MCF 10A (cell line): ENCODE measurements at places on chromosomes 6 and 20. TPM values are rescaled to one million over a fixed set of nuclear protein-coding genes. Genes with fewer than 3 reads are reported as not detected.

The NEURL2 gene
- 2.0 and 2.5 TPM in 2 replicates for total RNA-seq

DNA sequence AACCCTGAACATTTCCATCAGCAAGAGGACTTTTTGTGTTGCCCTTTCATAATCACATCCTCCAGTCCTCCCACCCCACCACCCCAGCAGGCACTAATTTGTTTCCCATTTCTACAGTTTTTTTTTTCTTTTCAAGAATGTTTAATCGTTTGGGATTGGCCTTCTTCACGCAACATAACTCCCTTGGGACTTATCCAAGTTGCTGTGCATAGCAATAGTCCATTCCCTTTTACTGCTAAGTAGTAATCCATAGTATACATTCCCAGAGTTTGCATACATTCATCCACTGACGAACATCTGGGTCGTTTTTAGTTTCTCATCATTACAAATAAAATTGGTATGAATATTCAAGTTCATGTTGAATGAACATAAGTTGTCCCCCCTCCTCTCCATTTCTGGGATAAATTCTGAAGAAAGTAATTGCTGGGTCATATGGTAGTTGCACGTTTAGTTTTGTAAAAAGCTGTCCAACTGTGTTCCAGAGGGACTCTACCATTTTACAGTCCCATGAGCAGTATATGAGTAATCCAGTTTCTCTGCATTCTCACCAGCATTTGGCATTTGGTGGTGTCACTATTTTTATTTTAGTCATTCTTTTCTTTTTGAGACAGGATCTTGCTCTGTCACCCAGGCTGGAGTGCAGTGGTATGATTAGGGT, 90.8 kb downstream of the DOK5 start:
- no peak overlapping the region for H3K4me3 ChIP-seq
- peaks cover 4% of the 10 kb centered on the region for H3K27me3 ChIP-seq
- no peaks in the 10 kb centered on the region for H3K36me3 ChIP-seq
- no peaks in the 10 kb centered on the region for H3K4me1 ChIP-seq
- DNase-seq: no peak

GRCh38 chr6:79668381-79668780, 37.3 kb downstream of the SH3BGRL2 start:
- DNase-seq: no peak
- no peak overlapping the region for H3K27ac ChIP-seq
- peaks cover 17% of the 10 kb centered on the region for H3K4me1 ChIP-seq
- H3K4me3 ChIP-seq: no peak overlapping the region

GRCh38 chr20:44850272-44850671, 35.2 kb upstream of the YWHAB start:
- no peak overlapping the region for H3K27ac ChIP-seq
- peaks cover 47% of the 10 kb centered on the region for H3K27me3 ChIP-seq
- no peaks in the 10 kb centered on the region for H3K4me1 ChIP-seq
- no peaks in the 10 kb centered on the region for H3K36me3 ChIP-seq

The MEI4 gene
- not detected in 2 replicates for total RNA-seq

The SAYSD1 gene
- total RNA-seq: 8.4 and 10.9 TPM in 2 replicates

- no peaks in the 10 kb centered on the region for H3K27me3 ChIP-seq
- H3K27ac ChIP-seq: no peak overlapping the region
- H3K4me1 ChIP-seq: no peaks in the 10 kb centered on the region
- no peak for DNase-seq
Observed at GRCh38 chr6:33857932-33858475, 54.2 kb upstream of the MLN start.

The ARID1B gene
- total RNA-seq: 62.2 and 63.9 TPM in 2 replicates

DNA sequence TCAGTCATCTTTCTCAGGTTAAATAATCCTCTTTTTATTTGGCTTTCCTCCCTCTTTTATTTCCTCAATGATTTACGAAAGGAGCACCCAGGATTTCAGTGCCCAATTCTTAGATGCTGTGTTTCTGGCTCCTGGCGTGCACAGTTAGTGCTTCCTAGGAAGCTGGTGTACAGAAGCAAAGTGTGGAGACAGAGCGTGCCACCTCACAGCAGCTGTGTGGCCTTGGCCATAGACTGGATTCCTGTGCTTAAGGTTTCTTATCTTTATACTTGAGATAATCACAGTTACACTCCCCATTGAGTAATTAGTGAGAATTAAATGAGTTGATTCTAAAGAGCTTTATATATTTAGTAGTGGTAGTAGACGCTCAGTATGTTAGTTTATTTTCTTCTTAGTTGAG, 39.7 kb upstream of the GJA1 start:
- H3K4me1 ChIP-seq: no peaks in the 10 kb centered on the region
- H3K36me3 ChIP-seq: peaks cover 1% of the 10 kb centered on the region
- no peaks in the 10 kb centered on the region for H3K27me3 ChIP-seq

DNA sequence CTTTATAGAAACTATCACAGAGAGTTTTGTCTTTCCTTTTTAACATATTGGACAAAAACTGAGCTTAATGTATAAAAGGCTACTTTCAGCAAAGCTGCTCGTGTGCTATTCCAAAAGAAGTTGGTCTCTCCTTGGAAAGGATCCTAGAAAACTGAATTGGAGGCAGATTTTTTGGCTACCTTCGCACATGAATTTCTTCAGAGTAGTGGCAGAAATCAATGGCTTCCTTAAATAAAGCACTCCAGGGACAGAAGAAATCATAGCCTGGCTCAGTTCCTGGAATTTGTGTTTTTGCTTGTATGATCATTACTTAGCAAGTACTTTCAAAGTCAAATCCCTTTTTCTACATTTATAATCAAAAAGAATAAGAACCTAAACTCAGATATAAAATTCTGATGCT, 780.3 kb downstream of the PHF3 start:
- no peaks in the 10 kb centered on the region for H3K27me3 ChIP-seq
- no peak overlapping the region for H3K4me3 ChIP-seq
- no peaks in the 10 kb centered on the region for H3K36me3 ChIP-seq
- no peaks in the 10 kb centered on the region for H3K4me1 ChIP-seq
- H3K27ac ChIP-seq: no peak overlapping the region

The TOX2 gene
- total RNA-seq: 2.4 and 2.7 TPM in 2 replicates
